Adipocyte (in vitro differentiated cells): ENCODE measurements at places on chromosomes 5 and 9.

DNA sequence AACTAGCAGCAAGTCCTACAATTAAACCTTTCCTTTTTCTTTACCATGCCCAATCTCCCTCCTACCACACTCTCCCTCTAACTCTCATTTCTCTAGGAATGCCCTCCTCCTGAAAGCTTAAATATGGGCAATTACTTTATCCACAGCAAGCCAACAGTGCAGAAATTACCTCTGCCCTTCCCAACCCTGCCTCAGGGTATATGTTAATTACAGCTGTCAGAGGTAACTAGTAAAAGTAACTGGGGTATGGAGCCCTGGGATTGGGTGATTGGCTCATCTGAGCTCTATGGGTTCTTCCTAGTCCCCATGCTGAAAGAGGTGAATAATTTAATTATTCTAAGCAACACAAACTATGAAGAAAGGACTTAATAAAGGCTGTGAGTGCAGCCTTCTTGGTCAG, 478.9 kb upstream of the NMUR2 start:
- no peak for DNase-seq

DNA sequence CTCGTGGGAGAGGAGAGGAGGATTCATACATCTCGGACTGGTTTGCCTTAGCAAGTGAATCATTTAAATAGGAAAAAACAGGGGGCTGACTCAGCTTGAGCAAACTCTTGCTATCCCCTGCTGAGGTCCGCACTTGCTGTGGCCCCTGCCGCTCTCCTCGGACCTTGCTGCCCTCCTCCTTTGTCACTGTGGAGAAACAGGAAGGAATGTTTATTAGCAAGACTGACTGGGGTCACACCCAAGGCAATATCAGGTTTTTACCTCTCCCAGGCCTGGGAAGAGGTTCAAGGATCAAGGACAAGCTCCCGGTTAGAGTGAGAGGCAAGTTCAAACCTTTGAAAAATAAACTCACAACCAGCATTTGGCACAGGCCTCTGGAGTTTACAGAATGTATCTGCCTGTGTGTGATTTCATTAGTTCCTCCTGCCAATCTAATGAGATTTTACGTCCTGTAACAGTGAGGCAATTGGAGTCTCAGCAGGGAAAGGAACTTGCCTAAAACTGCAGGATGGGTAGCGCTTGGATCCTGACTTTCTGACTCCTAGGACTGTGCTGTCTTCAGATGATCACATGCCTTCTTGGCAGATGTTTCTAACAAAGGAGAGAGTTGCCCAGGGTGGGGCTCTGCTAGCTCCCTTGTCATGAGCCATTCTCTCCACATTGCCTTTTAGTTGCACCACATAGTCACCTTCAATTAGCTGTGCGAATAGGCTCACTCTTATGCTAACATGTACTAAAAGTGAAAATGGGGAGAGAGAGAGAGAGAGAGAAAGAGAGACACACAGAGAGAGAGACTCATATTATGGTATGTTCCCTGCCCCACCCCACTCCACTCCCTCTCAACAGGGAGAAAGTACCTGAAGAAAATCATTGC, 108.6 kb upstream of the CDKN2B start:
- DNase-seq, result peak; percentile 40

DNA sequence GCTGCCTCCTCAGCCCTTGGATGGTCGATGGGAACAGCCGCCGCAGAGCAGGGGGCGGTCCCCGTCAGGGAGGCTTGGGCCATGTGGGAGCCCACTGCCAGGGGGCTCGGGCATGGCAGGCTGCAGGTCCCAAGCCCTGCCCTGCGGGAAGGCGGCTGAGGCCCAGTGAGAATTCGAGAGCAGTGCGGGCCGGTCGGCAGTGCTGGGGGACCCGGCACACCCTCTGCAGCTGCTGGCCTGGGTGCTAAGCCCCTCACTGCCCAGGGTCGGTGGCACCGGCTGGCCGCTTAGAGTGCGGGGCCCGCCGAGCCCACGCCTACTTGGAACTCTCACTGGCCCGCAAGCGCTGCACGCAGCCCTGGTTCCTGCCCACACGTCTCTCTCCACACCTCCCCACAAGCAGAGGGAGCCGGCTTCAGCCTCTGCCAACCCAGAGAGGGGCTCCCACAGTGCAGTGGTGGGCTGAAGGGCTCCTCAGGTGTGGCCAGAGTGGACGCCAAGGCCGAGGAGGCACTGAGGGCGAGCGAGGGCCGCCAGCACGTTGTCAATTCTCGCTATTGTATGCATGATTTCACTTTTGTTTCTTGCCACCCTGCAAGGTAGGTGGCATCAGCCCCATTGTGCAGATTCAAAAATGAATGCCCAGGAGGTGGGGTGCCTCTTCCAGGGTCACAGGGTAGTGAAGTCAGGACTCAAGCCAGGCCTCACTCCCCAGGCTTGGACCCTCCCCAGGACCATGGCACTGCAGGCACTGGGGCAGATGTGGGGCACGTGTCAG, 48.6 kb downstream of the COL15A1 start:
- no peak for DNase-seq

- peak; percentile 87 for DNase-seq
Measured at GRCh38 chr9:133990366-133991213, 1.5 kb downstream of the VAV2 start.

GRCh38 chr9:91882627-91883026, 67.4 kb downstream of the ROR2 start:
- DNase-seq, result no peak

GRCh38 chr5:73497497-73498056, 665 bp upstream of the BTF3 start:
- DNase-seq, result peak; percentile 27

GRCh38 chr5:19492861-19493260, 495.1 kb downstream of the CDH18 start:
- DNase-seq, result peak; percentile 7

DNA sequence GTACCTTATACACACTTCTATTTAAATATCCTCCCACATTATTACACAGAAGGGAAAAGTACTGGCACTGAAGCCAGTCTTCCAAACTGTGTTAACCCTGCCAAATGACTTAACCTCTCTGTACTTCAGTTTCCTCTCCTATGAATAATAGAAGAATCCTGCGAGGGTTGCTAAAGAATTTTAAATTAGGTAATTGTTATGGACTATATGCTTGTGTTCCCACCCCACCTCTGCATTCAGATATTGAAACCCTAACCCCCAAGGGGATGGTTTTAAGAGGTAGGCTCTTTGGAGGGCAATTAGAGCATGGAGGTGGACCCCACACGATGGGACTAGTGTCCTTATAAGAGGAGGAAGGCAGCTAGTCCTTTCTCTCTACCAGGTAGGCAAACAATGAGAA, 72.7 kb downstream of the TTLL11 start:
- DNase-seq, result no peak

- peak; percentile 41 for DNase-seq
Measured at GRCh38 chr5:54807421-54807820, 178.0 kb downstream of the ESM1 start.

GRCh38 chr5:177113566-177114424, 19.8 kb upstream of the NSD1 start:
- DNase-seq, result peak; percentile 87

DNA sequence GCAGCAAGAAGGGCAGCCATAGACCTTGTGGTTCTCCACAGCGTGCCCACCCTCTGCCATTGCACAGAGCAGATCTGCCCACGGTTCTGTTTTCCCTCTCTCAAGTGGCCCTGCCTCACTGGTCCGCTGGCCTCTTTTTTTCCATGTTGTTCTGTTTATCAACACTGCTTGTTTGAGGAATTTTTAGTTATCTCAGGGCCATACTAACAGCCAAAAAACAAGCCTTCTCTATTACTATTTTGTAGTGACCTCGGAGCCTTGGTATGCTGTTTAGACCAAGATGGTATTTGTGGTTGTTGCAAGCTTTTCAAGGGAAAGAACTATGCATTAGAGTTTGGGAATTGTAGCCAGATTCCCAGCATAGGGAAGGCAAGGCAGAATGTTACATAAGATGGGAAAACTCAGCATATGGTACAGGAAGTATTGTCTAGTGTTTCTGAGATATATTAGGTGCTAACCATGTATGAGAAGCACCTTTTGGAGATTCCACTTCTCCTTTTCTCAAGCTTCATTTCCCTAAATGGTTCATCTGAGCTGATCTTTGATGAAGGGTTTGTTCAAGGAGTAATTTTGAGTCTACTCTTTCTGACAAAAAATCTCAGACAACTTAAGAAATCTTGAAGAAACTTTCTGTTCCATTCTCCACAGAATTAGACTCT, 54.3 kb downstream of the NUP214 start:
- DNase-seq, result peak; percentile 84

GRCh38 chr5:624951-625230, 12.8 kb downstream of the CEP72 start:
- no peak for DNase-seq

GRCh38 chr9:137161558-137162486, 8.0 kb downstream of the LRRC26 start:
- DNase-seq, result no peak

- DNase-seq, result no peak
Measured at GRCh38 chr5:23591250-23591649, 83.8 kb downstream of the PRDM9 start.

DNA sequence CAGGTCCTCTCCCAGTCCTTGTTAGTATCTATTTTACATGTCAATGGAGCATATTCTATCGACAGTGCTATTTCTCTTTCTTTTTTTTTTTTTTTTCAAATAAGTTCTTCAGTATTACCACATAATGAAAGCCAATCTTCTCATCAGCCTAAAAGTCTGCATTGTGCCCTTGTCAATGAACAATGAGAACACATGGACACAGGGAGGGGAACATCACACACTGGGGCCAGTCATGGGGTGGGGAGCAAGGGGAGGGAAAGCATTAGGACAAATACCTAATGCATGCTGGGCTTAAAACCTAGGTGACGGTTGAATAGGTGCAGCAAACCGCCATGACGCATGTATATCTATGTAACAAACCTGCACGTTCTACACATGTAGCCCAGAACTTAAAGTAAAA, 47.7 kb upstream of the TEX48 start:
- no peak for DNase-seq

GRCh38 chr5:178489271-178489976, 100.8 kb downstream of the COL23A1 start:
- DNase-seq, result no peak

- DNase-seq, result no peak
Measured at GRCh38 chr5:25285136-25285535, 640.4 kb upstream of the CDH10 start.

GRCh38 chr5:139658928-139659667, 10.9 kb downstream of the CXXC5 start:
- peak; percentile 76 for DNase-seq

DNA sequence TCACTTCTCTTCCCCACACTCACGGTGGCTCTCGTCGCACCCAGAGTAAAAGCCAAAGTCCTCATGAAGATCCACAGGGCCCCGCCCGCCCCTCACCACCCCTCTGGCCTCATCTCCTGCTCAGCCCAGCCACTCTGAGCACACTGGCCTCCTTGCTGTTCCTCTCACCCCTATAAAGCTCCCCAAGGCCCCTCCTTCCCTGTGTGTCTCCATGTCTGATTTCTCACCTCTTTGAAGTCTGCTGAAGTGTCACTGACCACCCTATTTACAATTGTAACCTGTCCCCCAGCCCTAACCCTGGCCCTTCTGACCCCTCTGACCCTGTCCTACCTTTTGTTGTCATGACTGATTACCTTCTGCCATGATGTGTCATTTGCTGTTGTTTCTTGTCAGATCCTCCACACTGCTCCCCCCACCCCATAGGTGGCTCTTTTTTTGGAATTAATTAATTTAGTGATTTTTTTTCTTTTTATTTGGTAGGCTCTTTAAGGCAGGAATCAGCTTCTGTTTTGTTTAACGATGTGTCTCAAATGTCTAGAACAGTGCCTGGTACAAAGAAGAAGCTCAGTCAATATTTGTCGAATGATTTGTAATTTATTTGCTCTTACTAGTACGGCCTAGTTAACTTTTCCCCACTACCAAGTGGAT, 90.2 kb downstream of the IQGAP2 start:
- DNase-seq, result no peak
